GM12878 (cell line): ENCODE measurements at places on chromosomes 2 and 18. TPM values are rescaled to one million over a fixed set of nuclear protein-coding genes. Genes with fewer than 3 reads are reported as not detected.

The COL5A2 gene
- polyA plus RNA-seq, result 0.33 and 0.39 TPM in 2 replicates

The D2HGDH gene
- 14.4 and 16.1 TPM in 2 replicates for polyA plus RNA-seq

The CDK15 gene
- polyA plus RNA-seq, result not detected in 2 replicates

The IRS1 gene
- 0.43 and 0.58 TPM in 2 replicates for polyA plus RNA-seq

The NCKAP5 gene
- 0.09 and 0.17 TPM in 2 replicates for polyA plus RNA-seq

The FARP2 gene
- polyA plus RNA-seq, result 45.4 and 50.6 TPM in 2 replicates

The HOXD1 gene
- polyA plus RNA-seq, result not detected in 2 replicates

The CRACDL gene
- 0.14 TPM in 1 of 2 replicates, not detected in the other for polyA plus RNA-seq

DNA sequence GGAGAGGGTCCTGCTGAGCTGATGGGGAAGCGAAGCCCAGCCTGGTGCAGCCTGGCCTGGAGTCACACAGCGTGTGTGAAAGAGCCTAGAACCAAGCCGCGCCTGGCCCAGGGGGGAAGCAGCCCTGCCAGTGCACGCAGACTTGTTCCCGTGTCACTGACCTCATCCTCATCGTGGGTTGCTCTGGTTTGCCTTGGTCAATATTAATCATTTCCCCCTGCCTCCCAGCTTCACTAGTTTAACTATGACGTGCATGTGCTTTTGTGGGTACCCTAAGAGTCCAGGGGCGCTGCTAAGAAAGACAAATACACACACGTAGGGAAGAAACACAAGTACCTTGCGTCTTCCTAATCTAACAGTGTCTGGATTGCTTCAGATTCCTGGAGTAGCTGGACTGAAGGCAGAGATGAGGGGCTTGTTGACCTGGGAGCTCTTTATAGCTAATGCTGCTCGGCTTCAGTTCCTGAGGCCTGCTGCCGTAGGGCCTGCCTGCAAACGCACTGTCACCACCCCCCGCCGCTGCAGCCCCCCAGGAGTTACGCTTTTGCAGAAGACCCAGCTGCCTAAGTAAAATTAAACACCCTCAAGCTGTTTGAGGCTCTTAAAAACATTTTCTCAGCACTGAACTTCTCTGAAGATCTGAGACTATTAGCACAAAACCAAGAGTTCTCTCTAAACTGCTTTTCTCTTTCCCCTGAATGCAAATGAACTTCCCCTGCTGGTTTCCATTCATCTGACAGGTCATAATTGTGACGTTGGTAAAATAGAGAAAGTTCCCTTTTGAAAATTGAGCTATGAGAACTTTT is 159.2 kb downstream of the FAM210A start:
- peaks cover 76% of the 10 kb centered on the region for H3K4me1 ChIP-seq
- peak; percentile 89 for DNase-seq
- H3K27ac ChIP-seq, result peak overlapping the region; percentile 100
- no peaks in the 10 kb centered on the region for H3K36me3 ChIP-seq
- H3K4me3 ChIP-seq, result peak overlapping the region; percentile 57
- H3K27me3 ChIP-seq, result no peaks in the 10 kb centered on the region

DNA sequence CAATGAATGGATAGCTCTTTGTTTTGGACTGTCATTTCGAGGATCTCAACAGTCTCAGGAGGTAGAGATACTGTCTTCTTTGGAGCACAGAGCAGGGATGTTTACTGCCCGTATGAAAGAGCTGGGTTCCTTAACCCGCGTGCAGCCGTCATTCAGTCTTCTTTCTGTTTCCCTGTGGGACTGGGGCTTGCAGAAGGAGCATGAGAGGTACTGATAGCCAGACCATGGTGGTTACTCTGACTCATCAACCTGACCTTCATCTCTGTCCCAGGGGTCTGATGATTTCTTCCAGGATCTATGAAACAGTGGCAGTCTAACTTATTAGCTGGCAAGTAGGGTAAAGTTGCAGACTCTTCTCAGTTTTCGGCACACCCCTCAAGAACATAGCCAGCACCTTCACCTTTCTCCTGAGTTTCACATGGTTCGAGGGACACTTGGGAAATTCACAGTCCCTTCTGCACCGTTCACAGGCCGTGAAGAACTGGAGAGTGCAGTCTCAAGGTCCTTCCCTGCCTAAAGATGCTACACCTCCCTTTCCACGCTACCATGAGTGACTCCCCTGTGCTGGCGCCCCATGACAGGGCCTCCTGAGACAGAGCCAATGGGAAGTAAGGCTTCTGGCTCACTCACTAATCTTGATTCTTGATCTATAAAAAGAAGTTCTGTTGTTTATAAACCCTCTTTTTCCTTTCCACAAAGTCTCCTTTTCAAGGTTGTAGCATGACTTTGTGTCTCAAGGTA is 226.2 kb downstream of the MC4R start:
- no peaks in the 10 kb centered on the region for H3K4me1 ChIP-seq
- no peaks in the 10 kb centered on the region for H3K36me3 ChIP-seq
- peaks cover 3% of the 10 kb centered on the region; the same call in 1 of the 2 replicates for H3K27me3 ChIP-seq
- no peak overlapping the region for H3K4me3 ChIP-seq

DNA sequence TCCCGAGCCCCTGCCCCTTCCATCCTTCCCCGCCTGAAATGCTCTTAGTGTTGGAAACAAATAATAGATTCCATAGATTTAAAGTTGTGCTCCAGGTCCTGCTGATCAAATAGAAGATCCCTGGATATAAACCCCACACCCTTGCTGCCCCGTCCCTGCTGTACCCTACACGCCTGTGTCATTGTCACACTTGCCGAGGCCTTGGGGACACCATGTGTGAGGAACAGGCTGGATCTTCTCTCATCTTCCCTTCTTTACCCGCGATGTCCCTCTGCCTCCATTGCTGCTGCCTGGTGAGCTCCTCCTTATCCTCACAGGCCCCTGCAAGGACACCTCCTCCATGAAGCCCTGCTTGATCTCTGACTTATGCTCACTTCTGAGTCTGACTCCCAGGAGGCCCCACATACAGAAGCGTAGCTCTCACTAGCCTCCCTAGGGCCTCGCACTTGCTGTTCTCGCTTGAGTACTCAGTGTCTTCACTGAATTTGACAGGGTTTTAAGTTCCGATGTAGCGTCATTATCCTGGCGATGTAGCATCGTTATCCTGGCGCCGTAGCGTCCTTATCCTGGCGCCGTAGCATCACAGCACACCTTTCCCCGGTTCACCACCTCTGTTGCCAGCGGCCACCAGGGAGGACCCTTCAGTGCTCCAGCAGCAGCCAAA is 221.9 kb downstream of the NDUFA10 start:
- H3K4me3 ChIP-seq, result no peak overlapping the region
- DNase-seq, result no peak
- no peaks in the 10 kb centered on the region for H3K4me1 ChIP-seq
- no peaks in the 10 kb centered on the region for H3K27me3 ChIP-seq
- H3K36me3 ChIP-seq, result no peaks in the 10 kb centered on the region
- H3K27ac ChIP-seq, result no peak overlapping the region

DNA sequence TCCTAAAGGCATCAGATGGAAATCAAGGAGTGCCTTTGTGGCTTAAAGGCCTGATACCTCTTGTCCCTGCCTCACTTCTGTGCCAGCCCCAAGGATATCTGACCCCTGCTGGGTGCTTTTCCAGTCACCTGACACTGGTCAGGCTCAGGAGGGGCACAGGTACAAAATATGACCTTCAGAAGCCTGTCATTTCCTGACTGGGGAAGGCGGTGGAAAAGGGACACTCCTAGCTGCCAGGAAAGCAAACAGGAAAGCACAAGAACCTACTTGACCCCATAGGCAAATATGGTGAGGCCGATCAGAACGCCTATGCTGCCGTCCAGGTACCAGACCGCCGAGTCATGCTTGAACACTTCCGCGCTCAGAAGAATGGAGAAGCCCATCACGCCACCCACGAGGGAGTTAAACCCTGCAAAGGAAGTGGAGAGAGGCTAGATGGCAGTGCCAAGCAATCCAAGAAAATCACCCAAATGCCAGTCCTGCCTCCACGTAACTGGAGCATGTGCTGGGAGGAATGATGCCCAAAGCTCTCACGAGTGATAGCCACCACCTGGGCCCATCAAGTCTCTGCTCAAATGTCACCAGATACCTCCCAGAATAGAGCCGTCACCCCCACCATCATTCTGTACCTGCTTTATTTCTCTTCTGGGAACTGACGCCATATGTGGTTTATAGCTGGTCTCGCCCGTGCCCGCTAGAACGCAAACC is 204.0 kb downstream of the MGAT5 start:
- H3K36me3 ChIP-seq, result peaks cover 10% of the 10 kb centered on the region; the same call in 1 of the 2 replicates
- no peaks in the 10 kb centered on the region for H3K27me3 ChIP-seq
- no peaks in the 10 kb centered on the region for H3K4me1 ChIP-seq
- H3K27ac ChIP-seq, result no peak overlapping the region

- no peak for DNase-seq
- H3K36me3 ChIP-seq, result no peaks in the 10 kb centered on the region
- no peaks in the 10 kb centered on the region for H3K27me3 ChIP-seq
- peaks cover 19% of the 10 kb centered on the region for H3K4me1 ChIP-seq
- no peak overlapping the region for H3K27ac ChIP-seq
- H3K4me3 ChIP-seq, result no peak overlapping the region
These were observed 20.2 kb downstream of the MGAT4A start for GRCh38 chr2:98710734-98711133.

- H3K4me3 ChIP-seq, result no peak overlapping the region
- no peaks in the 10 kb centered on the region for H3K27me3 ChIP-seq
- H3K27ac ChIP-seq, result no peak overlapping the region
- H3K4me1 ChIP-seq, result no peaks in the 10 kb centered on the region
- no peak for DNase-seq
These were observed 127.0 kb downstream of the METTL4 start for GRCh38 chr18:2444201-2444875.

DNA sequence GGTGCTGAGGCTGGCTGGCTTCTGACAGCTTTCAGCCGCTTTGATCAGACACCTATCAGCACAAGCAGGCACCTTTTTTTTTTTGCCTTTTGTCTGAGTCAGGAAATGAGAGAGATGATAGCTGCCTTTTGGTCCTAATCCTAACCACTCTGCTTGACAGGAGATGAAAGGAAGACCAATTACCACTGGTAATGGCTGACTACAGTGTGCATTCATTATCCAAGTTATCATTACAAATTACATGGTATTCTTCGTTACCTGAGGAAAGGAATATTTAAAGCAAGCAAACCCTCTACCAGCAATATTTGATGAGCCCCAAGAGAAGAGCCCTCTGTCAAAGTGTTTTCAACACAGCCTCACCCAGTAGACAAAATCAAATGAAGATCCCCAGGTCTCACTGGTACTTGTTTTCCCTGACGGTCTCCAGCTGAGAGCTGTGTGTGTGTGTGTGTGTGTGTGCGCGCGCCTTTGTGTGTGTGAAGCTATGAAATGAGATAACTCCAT is 925.7 kb downstream of the DCDC2C start:
- H3K36me3 ChIP-seq, result no peaks in the 10 kb centered on the region
- H3K4me1 ChIP-seq, result no peaks in the 10 kb centered on the region
- H3K27me3 ChIP-seq, result no peaks in the 10 kb centered on the region
- H3K4me3 ChIP-seq, result no peak overlapping the region
- no peak overlapping the region for H3K27ac ChIP-seq

GRCh38 chr18:44386401-44386800 is 294.3 kb upstream of the SETBP1 start:
- H3K4me1 ChIP-seq, result no peaks in the 10 kb centered on the region
- DNase-seq, result no peak
- H3K27me3 ChIP-seq, result no peaks in the 10 kb centered on the region
- H3K27ac ChIP-seq, result no peak overlapping the region

GRCh38 chr2:177245010-177245422 is 19.5 kb downstream of the NFE2L2 start:
- no peaks in the 10 kb centered on the region for H3K27me3 ChIP-seq
- peaks cover 17% of the 10 kb centered on the region for H3K4me1 ChIP-seq
- H3K27ac ChIP-seq, result no peak overlapping the region
- no peak for DNase-seq

DNA sequence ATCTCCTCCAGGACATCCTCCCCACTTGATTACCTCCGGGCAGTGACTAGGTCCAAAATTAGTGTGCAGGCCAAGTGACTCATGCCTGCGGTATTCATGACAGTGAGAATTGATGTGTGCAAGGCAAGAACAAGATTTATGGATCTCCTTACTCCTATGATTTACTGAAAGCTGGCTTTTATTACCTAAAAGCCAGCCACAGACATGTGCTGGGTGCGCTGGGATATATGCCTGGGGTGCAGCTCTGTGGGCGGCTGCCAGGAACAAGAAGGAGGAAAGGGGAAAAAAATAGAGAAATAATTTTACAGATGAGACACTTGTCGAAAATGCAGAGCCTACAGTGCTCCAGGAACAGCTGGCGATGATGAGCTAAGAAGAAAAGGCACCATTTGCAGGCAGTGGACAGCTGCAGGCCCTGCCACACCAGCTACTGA is 359.3 kb downstream of the CMPK2 start:
- no peak overlapping the region for H3K4me3 ChIP-seq
- H3K27me3 ChIP-seq, result no peaks in the 10 kb centered on the region

GRCh38 chr2:127579231-127579630 is 43.7 kb downstream of the MYO7B start:
- no peaks in the 10 kb centered on the region for H3K36me3 ChIP-seq
- H3K27me3 ChIP-seq, result peaks cover 1% of the 10 kb centered on the region; the same call in 1 of the 2 replicates
- H3K27ac ChIP-seq, result no peak overlapping the region
- DNase-seq, result no peak
- peaks cover 23% of the 10 kb centered on the region for H3K4me1 ChIP-seq

DNA sequence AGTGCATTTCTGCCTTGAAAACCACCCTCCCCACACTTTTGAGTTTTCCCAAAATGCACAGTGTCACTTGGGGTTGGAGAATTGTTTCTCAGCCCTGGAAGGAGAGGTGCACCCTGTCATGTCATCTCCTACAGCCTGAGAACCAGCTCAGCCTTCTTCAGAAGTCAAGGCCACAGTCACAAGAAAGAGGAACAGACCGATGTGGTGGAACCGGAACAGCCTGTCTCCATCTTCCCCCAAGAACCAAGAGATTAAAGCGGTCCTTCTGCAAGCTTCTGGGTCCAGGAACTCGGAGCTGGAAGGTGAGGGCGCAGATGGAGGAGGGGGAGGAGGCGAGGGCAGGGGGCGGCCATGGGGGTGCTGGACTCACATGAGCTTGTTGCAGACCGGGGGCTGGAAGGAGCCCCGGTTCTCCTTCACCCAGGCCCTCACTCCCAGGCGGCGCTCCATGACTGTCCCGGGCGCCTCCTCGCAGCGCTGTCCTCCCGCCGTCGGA is 248 bp downstream of the HAAO start:
- H3K4me3 ChIP-seq, result peak overlapping the region; percentile 82
- peaks cover 29% of the 10 kb centered on the region for H3K4me1 ChIP-seq

- no peak overlapping the region for H3K4me3 ChIP-seq
- H3K36me3 ChIP-seq, result no peaks in the 10 kb centered on the region
- no peaks in the 10 kb centered on the region for H3K4me1 ChIP-seq
- no peak for DNase-seq
- no peaks in the 10 kb centered on the region for H3K27me3 ChIP-seq
These were observed 560.5 kb upstream of the HS6ST1 start for GRCh38 chr2:128879161-128879560.

GRCh38 chr18:70421471-70422390 is 132.9 kb downstream of the SOCS6 start:
- no peaks in the 10 kb centered on the region for H3K36me3 ChIP-seq
- DNase-seq, result no peak
- peaks cover 4% of the 10 kb centered on the region; the same call in 1 of the 2 replicates for H3K27me3 ChIP-seq
- H3K4me1 ChIP-seq, result peaks cover 10% of the 10 kb centered on the region
